ENCODE measurements at places on chromosomes 1 and 21. TPM values are rescaled to one million over a fixed set of nuclear protein-coding genes. Genes with fewer than 3 reads are reported as not detected.

ANGPTL3 gene
- not detected for total RNA-seq

SLAMF6 gene
- 1.6 TPM for total RNA-seq

ZBTB37 gene
- total RNA-seq, result 21.2 TPM

UBE4B gene
- 62.0 TPM for total RNA-seq

ENTREP3 gene
- 15.8 TPM for total RNA-seq

DNA sequence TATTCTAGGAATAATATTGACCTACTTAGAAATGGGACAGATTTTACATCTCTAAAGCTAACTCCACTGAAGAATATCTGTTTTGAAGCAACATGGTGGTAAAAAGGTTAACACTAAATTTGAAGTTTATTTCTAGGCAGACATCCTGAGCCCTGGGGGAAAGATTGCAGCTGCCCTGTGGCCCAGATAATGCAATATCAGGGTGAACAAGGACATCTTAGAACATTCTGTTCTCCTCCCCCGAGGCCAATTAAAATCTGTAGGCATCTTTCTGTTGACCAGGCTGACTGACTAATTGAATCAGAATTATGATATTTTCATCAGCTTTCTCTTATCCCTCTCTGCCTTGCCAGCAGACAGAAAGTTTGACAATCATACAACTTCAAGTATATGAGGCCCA is 149.8 kb upstream of the DUSP10 start:
- peak; percentile 47 for DNase-seq

F13B gene
- total RNA-seq, result 0.31 TPM

Data from testis (tissue), 5 donors.